Amniotic epithelial cell (primary cell): ENCODE measurements at places on chromosomes 2 and 18.

DNA sequence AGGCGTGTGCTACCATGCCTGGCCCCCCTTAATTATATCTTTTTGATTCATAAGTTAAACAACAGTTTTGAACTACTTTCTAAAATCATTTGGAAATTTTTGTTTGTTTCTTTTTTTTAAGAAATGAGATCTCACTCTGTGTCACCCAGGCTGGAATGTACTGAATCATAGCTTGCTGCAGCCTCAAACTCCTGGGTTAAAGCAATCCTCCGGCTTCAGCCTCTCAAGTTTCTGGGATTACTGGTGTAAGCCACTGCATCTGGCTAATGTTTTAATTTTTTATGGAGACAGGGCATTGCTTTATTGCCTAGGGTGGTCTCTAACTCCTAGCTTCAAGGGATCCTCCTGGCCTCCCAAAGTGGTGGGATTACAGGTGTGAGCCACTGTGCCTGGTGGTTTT, 71.5 kb downstream of the BABAM2 start:
- peak; percentile 62 for DNase-seq

DNA sequence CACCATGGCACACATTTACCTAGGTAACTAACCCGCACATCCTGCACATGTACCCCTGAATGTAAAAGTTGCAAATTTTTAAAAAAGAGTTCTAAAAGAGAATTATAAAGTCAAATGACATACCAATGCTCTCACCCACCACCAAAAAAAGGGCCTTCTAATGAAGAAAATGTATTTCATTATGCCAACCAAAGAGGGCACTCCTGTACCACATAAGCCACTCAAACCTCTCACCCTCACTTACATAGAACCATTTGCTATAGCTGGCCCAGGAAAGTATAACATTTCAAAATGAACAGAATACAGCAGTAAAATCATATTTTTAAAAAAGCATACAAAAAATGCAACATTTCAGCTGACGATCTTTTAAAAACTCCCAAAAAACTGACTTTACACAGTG, 241.5 kb upstream of the PKDCC start:
- no peak for DNase-seq

DNA sequence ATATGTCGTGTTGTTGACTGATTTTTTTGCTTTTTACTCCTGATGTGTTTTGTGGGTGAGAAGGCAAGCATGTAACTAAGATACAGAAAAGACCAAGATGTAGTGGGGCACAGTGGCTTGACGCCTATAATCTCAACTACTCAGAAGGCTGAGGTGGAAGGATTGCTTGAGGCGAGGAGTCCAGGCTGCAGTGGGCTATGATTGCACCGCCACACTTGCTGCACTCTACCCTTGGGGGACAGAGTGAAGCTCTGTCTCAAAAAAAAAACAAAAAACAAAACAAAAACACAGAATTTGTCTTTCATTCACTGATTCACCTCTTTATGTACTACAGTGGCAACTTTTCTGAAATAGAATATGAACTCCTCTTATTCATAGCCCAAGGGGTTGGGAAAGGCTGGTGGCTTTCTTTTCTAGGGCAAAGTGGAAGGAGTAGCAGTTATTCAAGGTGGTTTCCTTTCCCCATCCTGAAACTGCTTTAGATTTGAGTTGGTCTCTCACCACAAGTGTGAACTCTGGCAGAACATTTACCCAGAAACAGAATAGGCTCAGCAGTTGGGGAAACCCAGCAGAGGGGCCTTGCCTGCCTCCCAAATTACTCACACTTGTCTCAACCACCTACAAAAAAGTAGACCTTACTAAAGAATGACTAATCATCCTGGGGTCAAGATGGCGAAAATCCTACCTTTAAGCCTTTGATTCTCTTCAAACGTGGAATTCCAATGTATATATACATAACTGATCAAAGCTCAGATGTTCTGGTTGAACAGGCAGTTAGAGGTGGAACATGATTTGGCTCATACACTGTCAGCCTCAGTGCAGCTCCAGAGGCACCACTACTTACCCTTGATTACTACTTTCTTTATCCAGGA, 6.5 kb downstream of the TANK start:
- DNase-seq, result peak; percentile 7

DNA sequence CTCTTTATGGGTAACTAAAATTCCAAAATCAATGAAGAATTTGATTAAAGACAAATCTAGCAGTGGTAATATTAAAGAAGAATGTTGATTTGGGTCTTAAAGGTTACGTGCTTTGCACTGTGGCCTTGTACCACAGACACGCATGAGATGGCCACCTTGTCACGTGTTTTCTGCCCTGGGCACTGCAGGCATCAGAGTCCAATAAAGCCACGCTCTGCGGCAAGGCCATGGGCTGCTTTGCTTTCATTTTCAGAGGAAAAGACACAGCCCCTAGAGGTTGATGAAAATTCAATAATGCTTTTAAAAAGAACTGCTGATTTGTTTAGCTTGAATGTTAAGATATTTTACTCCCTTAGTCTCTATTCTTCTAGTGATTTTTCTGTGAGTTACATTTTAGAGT, 30.4 kb downstream of the AOX1 start:
- DNase-seq, result no peak

DNA sequence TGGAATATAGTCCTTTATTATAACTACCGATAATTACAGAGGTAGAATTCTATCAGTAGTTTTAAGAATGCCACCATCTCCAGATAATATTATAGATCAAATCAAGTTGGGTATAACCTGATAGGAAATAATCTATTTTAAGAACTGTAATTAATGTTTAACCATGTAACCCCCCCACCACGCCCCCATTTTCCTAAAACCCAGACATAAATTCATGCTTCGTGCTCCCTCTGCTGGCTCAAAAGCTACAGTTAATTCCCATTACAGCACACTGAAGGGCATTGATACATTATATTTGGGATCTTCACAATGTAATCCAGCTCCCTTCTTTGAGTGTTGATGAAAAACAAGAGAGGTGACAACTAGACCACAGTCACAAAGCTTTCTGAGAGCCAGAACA, 228.0 kb upstream of the SMAD7 start:
- no peak for DNase-seq

- DNase-seq, result peak; percentile 92
These were observed 1.3 kb upstream of the GPC1 start for GRCh38 chr2:240433973-240434727.

DNA sequence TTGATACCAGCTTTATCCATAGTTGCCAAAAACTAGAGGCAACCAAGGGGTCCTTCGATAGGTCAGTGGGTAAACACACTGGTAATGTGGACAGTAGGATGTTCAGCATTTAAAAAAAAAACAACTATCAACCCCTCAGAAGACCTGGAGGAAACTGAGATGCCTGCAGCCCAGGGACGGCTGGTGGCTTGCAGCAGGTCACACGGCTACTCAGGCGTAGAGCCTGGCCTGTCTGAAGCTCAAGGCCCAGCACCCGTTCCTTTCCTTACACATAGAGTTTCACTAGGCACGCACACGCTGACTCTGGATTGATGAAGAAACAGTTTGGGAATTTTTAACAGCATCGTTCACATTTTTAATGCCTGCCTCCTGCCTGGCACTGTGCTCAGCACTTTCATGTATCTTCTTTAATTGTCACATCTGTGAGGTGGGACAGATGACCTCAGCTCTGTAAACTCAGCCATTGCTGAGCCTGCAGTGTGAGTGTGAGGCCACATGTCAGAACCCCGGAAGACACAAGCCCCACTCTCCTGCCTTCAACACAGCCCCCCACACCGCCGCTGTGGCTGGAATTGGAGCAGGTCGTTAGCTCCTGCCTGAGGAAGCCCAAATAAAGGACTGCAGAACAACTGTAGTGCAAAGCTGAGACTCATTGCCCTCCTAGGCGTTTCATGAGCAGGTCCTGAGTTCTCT, 40.7 kb downstream of the TRAPPC12 start:
- DNase-seq, result no peak
